ENCODE measurements at places on chromosomes 7 and 10. TPM values are rescaled to one million over a fixed set of nuclear protein-coding genes. Genes with fewer than 3 reads are reported as not detected.

VIM gene
- total RNA-seq: 168 TPM

ARF5 gene
- total RNA-seq: 217 TPM

ADAMTS14 gene
- 1.7 TPM for total RNA-seq

PMPCB gene
- total RNA-seq: 67.7 TPM

BEND7 gene
- 15.2 TPM for total RNA-seq

PLEKHA8 gene
- total RNA-seq: 16.5 TPM

PNLIPRP2 gene
- total RNA-seq: not detected

CAV1 gene
- total RNA-seq: 15.5 TPM

RPEL1 gene
- total RNA-seq: not detected

ODAD2 gene
- 0.64 TPM for total RNA-seq

NKX2-3 gene
- not detected for total RNA-seq

ANKRD61 gene
- not detected for total RNA-seq

DRGX gene
- total RNA-seq: 0.41 TPM

GSAP gene
- total RNA-seq: 27.8 TPM

LDB3 gene
- 36.2 TPM for total RNA-seq

PTPN20 gene
- total RNA-seq: 22.1 TPM

GIMAP6 gene
- 5.1 TPM for total RNA-seq

GBX1 gene
- not detected for total RNA-seq

ADRA2A gene
- total RNA-seq: 8.4 TPM

ALOX5 gene
- 19.5 TPM for total RNA-seq

CRYGN gene
- 0.94 TPM for total RNA-seq

METTL2B gene
- 24.1 TPM for total RNA-seq

HNRNPF gene
- total RNA-seq: 53.5 TPM

NODAL gene
- total RNA-seq: not detected

FBXL13 gene
- 7.8 TPM for total RNA-seq

SLC13A1 gene
- not detected for total RNA-seq

AKR1E2 gene
- total RNA-seq: 25.5 TPM

ITPRID1 gene
- 0.42 TPM for total RNA-seq

NUTM2B gene
- total RNA-seq: 1.4 TPM

TUBB8 gene
- 0.62 TPM for total RNA-seq

CD36 gene
- total RNA-seq: 1.6 TPM

HOGA1 gene
- 5.2 TPM for total RNA-seq

ZNF365 gene
- total RNA-seq: 176 TPM

TMEM178B gene
- 45.7 TPM for total RNA-seq

All from dorsolateral prefrontal cortex (tissue), 122 donors.